ENCODE measurements at places on chromosomes 6 and 20.

- DNase-seq: no peak
These were observed 14.5 kb downstream of the PCIF1 start for GRCh38 chr20:45948742-45949541.

- no peak for DNase-seq
These were observed 43.6 kb downstream of the USP45 start for GRCh38 chr6:99471638-99472037.

- no peak for DNase-seq
These were observed 1454.4 kb downstream of the HACE1 start for GRCh38 chr6:103405321-103405720.

GRCh38 chr6:149716181-149716963 lies 1.5 kb downstream of the LATS1 start:
- DNase-seq: no peak

GRCh38 chr6:109373762-109374161 lies 8.5 kb downstream of the CD164 start:
- DNase-seq: no peak

- DNase-seq: no peak
These were observed 73.8 kb upstream of the MPC1 start for GRCh38 chr6:166456395-166457156.

DNA sequence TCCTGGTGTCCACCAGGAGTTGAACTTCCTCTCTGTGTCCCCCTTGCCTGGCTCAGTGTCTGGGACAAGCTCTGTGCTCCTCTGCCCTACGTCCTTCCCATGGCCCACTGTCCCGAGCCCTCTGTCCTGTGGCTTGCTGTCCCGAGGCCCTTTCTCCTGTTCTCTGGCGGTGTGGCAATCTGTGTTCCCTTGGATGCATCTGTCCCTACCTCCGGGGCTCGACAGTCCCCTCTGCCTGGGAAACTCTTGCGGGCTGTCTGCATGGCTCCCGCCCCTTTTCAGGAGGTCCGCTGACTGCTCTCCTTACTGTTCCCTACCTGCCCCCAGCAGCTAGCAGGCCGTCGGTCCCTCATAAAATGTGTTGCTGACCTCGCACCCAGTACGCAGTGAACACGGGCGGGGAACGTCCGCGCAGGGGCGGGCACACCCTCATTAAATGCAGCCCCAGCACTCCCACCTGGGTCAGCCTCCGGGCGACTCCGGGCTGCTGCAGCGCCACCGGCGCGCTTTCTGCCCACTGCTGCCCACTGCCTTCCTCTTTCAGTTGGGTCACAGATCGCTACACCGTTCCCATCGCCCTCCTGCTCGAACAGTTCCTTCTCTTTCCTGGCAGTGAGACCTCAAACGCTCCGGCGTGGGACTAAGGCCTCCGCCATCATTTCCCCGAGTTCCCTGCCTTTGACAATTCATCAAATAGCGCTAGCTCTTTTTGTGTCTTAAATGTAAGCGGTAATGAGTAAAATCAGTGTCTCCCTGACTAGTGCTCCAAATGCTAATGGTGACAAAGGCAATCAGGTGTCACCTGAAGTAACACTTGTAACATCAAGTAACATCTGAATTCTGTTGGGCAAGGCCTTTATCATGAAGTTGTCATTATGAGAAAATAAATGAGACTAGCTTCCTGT lies 60.5 kb downstream of the RSPH3 start:
- no peak for DNase-seq

GRCh38 chr20:50930139-50930975 lies 880 bp downstream of the ADNP start:
- no peak for DNase-seq

GRCh38 chr6:30793521-30794194 lies 49.3 kb upstream of the IER3 start:
- no peak for DNase-seq

DNA sequence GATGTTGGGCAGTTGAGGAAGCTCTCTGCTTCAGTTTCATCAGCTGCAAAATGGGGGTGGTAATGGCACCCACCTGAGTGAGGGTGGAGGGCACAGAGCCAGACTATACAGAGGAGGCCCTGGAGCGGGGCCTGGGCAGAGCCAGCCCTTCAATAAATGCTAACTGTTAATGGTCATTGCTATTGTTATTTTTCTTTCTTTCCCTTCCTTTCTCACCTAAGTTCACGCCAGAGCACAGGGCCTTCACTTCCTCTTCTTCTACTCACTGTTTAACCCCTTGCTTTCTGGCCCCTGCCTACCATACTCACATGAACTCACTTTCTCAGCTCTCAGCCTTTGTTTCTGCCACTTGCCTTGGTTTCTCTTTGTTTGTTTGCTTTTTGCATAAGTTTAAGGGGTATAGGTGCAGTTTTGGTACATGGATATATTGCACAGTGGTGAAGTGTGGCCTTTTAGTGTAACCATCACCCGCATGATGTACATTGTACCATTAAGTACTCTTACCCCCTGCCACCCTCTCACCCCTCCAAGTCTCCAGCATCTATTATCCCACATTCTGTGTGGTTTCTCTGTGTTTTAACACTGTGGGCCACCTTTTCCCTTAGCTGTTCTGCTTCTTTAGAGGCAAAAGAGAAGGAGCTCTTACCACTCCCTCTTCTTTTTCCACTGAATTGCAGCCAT lies 7.5 kb upstream of the RREB1 start:
- no peak for DNase-seq
